ENCODE measurements at places on chromosomes 6 and 20. TPM values are rescaled to one million over a fixed set of nuclear protein-coding genes. Genes with fewer than 3 reads are reported as not detected.

ASF1A gene
- 25.0 TPM for total RNA-seq

SIRPG gene
- not detected for total RNA-seq

DNA sequence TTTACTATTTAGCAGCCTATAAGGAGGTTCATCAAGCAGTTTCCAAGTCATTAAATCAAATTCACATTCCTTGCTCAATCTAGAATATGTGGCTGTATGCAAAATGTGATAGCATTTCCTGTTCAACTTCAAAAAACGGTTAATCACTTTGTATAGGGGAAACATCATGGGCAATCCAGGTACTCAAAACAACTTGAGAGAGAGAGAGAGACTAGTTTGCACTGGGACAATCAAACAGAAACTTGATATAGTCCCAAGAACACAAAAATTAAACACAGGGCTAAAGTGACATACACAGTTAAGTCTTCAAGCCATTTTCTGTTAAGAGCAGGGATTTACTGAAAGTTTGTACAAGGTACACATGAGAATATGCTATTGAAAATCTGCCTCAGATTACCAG is 7.4 kb downstream of the CPNE1 start:
- DNase-seq, result no peak

TPX2 gene
- total RNA-seq, result 128 TPM

- no peak for DNase-seq
Measured at GRCh38 chr6:2562721-2563451, 187.8 kb downstream of the MYLK4 start.

DNA sequence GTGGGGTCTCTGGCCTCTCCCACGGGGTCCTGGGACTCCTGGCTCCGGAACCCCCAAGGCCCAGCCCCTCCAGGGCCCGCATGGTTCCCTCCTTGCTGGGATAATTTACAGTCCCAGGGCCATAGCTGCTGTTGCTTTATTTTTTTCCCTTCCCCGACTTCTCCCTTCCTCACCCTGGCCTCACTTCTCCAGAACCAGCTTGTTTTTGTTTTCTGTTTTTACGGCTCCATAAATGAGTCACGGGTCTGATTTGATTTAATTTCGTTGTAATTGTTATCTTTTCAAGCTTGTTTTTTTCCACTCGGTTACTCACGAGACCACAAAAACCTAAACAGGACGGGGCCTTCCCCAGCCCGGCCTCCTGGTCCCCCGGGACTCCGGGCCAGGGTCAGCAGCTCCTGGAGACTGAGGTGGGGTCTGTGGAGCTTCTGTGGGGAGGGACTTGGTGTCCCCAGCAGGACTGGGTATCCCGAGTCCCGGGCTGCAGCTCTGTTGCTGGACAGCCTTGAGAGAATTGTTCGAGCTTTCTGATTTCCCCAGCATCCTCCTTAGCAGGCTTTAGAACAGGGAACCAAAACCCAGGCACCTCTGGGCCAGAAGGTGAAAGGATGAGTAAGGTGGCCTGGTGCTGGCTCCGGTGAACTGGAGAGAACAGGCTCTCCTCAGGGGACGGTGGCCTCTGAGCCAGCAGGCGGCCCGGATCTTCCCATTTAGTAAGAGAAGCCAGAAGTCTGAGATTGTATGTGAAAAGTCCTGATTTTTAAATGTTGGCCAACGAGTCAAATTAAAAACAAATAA is 94.9 kb downstream of the CEBPB start:
- DNase-seq, result peak; percentile 34

TMEM200A gene
- 0.40 TPM for total RNA-seq

UBE2J1 gene
- total RNA-seq, result 22.4 TPM

DNA sequence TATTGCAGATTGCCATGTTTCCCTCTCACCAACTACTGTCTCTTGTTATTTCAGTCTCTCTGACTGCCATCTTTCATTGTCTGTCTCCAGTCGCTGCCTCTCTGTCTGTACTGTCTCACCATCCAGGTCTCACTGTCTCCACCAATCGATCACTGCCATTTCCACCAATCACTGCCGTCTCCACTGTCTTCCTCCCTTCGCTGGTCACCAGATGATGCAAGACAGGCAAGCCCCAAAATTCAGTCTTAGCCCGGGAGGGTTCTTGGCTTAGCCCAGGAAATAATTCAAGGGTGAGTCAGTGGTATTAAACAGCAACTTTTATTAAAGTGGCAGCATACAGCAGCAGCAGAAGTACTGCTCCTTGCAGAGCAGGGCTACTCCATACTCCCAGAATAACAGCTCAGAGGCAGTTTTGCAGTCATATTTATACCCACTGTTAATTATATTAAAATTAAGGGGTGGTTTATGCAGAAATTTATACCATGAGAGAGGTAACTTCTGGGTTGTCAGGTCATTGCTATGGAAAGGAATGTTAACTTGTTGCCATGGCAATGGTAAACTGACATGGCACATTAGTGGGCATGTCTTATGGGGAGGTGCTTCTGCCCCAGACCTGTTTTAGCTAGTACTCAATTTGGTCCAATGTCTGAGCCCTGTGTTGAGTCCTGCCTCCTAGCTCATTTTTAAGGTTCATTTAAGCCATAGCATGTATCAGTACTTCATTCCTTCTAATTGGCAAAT is 23.0 kb upstream of the ECHDC1 start:
- peak; percentile 91 for DNase-seq

DNA sequence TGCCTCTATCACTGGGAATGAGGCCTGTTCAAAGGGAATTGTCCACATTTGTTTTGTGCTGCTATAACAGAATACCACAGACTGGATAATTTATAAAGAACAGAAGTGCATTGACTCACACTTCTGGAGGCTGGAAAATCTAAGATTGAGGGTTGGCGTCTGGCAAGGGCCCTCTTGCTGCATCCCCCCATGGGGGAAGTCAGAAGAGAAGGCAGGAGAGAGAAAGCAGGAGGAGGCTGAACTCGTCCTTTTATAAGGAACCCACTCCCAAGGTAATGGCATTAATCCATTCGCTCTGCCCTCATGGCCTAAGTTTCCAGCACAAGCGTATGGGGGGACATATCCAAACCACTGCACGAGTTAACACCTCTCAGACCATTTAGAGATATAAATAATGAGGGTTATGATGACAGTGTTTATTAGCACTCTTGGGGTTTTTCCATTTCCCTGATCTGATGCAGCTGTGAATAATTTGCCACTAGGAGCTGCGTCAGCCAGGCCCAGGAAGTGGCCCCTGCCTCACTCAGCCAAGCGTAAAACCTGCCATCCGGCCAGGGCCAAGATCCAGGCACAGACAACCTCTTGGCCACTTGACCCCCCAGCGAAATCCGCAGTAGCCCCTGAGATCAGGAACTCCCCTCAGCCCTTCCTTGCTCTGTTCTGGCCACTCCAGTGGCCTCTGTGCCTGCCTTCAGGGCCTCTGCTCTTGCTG is 14.2 kb upstream of the SLCO4A1 start:
- peak; percentile 85 for DNase-seq

DNA sequence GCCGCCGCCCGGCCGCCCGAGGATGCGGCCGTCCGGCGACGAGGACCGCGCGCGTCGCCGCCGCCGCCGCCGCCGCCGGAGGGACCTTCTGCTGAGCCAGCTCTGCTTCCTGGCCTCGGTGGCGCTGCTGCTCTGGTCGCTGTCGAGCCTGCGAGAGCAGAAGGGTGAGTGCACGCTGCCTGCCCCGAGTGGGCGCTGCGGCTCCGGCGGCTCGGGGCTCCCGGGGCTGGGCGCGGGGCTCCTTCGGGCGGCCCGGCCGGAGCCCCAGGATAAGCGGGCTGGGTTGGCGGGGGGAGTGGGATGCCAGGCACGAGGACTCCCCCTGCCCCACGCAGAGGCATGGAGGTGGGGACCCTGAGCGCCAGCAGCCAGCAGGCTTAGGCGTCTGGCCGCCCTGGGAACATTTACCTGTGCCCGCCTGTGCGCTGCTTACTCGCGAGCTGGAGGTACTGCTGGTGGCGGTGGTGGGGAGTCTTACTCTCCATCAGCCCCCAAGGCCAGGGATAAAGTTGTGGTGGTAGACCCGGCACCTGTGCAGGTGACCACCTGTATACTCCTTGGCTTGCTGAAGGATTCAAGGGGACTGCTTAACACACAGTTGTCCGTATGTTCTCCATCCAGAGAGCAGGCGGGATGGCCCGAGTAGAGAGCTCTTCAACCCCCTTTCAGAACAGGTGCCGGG is 520 bp downstream of the SLC24A3 start:
- DNase-seq, result peak; percentile 7

DNA sequence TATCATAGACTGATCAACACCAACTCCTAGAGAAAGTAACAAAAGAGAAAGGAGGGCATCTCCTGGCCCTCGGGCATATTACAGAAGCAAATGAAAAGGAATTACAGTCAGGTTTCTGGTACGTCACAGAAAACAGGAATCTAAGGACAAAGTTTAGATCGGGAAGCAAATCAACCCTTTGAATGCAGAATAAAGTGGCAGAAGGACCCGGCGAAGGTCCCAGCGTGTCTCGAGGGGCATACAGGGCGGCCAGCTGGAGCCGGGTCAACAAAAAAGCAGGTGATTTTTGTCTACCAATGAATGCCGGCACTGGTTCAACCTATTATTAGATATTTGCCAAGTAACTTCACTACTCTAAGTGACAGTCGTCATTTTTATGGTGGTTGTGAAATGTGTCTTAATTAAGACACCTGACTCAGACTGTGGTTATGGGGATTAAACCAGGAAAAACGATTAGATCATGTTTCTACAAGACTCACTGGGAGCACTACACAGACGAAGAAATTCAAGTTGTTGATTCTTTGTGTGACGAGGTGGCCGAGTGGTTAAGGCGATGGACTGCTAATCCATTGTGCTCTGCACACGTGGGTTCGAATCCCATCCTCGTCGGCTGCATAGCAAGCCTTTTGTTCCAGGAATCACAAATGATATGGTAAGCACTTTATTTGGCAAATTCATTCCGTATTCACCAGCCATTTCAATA is 12.4 kb upstream of the ZSCAN9 start:
- DNase-seq, result peak; percentile 95

NOX3 gene
- not detected for total RNA-seq

DNA sequence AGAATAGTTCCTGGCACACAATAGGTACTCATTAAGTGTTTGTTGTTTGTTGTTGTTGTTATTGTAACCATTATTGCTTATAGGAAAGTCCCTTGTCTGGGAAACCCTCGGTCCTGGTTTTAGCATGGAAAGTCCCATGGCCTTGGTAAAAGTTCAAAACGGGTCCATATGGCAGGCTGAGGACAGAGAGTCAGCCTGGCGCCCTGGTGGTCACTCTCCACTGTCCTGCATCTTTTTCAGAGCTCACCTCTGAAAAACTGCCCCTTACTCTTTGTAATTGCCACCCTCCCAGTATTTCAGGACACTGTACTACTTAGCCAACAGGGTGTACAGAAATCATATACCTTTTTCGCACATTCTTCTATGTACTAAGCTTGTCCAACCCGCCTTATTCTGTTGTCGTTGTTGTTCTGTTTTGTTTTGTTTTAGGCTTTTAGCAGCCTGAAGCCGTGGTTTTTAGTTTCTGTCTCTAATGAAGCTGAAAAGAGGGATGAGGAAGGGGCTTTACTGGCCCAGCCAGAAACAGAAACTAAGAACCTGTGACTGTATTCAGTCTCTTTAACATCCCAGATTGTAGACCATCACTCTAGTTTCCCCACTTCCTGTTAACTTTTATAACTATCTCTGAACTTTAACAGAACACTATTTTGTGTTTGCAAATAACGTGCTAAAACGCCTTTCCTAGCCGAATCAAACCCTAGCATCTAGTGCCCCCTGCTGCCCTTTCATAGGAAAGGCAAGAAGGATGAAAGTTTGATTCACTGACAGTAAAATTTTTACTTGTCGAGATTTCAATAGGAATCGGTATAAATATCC is 7.6 kb upstream of the TMEM14A start:
- DNase-seq, result peak; percentile 77

DNA sequence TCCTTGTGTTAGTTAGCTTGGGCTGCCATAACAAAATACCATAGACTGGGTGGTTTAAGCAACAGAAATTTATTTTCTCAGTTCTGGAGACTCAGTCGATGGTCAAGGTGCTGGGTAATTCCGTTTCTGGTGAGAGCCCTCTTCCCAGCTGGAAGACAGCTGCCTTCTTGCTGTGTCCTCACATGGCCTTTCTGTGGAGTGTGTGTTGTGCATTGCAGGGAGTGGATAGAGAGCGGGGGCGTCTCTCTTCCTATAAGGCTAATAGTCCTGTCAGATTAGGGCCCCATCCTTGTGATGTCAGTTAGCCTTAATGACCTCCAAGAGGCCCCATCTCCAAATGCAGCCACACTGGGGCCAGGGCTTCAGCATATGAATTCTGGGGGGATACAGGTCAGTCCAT is 19.2 kb downstream of the CHMP4B start:
- DNase-seq, result no peak

GRCh38 chr6:6494677-6495076 is 93.8 kb upstream of the LY86 start:
- peak; percentile 54 for DNase-seq

GRCh38 chr6:7414811-7415210 is 25.2 kb downstream of the RIOK1 start:
- DNase-seq, result peak; percentile 58

DNA sequence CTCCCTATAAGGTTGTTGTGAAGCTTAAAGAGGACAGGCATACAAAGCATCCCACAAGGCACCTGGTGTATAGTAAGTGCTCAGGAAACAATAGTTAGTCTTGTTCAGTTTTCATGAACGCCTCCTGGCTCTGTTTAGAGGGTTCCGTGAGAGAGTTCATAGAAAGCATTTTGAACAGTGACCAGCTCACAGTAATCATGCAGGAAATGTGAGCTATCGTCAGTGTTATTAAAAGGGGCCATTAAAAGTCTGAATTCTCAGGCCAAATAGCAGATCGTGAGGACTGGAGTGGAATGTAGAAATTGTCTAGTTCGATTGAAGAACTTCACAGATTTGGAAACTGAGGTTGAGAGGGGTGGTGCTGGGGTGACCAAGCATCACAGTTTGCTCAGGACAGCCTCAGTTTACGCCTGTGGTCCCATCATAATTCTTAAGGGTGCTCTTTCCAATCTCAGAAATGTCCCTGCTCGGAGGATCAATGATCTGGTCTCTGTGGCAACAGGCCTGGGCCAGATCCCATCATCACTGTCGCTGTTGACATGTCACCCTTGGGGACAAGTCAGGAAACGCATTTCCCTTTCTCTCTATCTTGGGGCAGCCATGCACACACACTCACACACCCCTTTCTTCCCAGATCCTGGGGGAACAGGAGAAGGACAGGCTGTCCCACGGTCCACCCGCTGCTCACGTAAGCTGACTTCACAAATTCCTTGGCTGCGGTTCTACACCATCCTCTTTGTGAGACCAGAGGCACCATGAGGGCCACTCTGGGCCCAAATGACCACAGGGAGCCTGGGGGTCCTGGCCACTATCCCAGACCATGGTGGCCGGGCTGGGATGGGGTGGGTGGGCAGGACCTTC is 7.2 kb downstream of the TGM2 start:
- no peak for DNase-seq

- peak; percentile 95 for DNase-seq
Measured at GRCh38 chr6:28865401-28866204, 58.2 kb downstream of the TRIM27 start.
